Thoracic aorta (tissue), 2 donors: ENCODE measurements at places on chromosomes 2 and 18.

DNA sequence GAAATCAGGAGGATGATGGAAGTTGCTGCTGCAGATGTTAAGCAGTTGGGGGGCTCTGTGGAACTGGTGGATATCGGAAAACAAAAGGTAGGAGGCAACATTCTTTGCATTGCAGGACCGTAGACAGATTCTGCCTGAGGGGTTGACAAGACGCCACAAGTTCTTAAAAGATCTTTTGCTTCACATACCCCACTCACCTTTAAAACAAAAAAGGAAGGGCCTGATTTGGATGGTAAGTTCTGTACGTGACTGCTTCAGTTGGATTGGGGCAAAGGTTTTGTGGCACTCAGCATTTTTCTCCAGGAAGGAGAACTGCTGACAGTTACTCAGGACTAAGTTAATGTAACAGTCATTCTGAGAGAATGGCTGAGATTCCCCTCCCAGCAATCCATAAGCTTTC, 5.2 kb downstream of the CNDP2 start:
- no peak for DNase-seq

DNA sequence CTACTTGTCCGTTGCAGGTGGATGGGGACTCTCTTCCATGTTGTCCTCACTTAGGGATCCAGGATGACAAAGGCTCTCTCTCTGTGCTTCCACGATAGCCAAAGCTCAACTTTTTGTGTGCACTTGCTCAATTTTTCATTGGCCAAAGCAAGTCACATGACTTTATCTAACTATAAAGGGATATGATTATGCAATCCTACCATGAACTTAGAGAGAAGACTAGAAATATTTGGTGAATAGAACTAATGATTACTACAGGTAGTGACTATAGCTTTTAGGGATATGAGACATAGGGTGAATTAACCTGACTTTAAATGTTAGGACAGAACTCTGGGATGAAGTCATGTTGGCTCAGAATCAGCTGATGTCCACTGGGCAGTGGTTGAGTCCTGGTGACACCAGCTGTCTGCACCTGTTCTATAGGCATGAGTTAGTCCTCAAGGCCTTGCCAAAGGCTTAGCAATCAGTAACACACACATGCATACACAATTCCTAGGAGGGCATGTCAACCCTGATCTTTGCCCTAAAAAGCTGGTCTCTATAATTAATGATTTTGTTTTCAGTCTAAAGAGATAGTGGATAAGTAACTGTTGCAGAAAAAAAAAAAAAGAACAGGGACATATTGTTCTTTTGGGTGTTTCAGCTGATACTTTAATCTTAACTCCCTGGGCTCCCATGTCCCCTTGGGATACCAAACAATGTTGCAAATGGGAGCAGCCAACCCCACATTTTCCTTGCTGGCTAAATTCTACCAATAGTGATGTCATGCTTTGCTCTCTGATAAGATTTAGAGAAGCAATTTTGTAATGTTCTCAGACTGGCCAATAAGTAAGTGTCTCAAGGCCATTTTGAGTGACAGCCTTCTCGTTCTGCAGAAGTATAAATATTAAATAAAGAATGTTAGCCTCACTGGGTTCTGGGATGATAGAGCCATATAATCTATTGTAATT, 12.5 kb upstream of the HK2 start:
- DNase-seq, result no peak

GRCh38 chr2:2683606-2684224, 352.6 kb upstream of the MYT1L start:
- DNase-seq, result no peak

DNA sequence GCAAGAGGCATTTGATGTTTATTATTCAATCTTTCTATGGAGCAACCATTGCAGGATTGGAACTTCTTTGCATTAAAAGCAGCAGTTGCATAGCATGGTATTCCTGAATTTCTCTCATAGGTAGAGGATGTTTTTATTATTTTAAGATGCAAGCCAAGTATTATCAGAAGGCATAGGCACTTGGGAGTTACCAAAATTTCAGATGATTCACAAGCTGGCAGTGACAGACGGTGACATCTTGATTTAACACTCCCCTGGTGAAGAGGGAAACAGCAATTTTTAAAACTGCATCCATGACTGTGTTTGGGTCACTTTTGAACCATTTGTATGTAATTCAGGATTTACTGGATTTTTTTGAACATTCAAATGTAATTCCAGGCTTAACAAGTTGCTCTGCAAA, 654.3 kb downstream of the SLC4A3 start:
- DNase-seq, result no peak

- no peak for DNase-seq
Measured at GRCh38 chr2:1295740-1296139, 117.5 kb upstream of the TPO start.

DNA sequence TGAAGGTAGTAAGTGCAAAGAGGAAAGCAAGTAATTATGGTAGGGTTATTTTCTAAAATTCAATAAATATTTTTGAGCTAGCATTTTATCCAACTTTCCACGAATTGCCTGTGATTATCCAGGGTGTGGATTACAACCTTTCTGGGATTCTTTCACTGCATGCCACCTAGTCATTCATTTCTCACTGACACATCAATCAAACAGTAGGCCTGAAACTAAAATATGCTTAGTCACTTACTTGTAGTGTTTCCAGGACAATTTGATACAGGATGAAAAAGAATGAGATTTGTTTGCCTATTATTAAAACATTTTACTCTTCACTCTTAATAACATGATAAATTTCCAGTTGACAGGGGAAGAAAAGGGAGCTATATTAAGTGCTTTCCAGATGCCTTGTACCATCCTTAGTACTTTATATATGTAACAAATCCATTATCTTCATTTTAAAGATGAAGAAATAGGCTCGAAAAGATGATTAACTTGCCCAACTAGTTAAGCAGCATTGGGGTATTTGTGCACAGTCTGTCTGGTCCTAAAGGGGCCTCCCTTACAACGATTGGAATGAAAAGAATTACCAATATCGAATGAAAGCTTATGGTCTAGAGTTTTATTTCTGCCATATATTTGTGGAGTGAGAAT, 70.4 kb downstream of the KCTD1 start:
- DNase-seq, result no peak

GRCh38 chr2:148130581-148130980, 109.7 kb downstream of the MBD5 start:
- DNase-seq, result no peak

DNA sequence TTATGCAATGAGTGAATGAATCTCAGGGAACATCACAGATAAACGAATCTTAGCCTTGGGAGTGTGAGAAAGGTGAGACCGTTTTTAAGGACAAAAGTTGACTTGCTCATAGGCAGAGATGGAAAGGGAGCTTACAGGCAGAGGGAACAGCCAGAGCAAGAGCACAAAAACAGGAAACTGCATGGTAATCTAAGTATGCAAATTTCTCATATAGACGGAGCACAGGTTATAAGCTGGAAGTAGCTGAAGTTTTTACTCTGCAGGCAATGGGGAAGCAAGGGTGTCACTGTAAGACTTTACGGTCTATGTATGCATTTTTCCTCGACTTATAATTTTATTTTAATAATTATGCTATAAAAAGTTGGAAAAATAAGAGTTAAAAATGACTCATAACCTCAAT, 44.8 kb upstream of the STRN start:
- no peak for DNase-seq

- DNase-seq, result no peak
Measured at GRCh38 chr2:45797451-45798230, 146.2 kb downstream of the PRKCE start.

DNA sequence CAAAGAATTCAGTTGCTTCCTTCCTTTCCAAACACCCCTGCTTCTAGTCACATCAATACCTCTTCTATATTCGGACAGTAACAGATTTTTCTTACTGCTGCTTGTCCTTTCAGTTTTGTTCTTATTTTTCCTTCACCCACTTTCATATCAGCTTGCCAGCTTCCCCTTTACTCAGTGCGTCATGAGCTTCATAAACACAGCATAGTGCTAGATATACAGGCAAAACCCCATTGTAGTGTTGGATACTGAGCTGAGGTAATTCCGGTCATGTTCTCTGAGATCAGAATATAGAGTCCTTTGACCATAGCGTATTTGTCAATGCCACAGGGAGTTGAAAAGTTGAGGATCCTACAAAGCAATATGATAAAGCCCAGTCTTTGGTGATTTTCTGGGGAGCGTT, 2.4 kb downstream of the FARP2 start:
- no peak for DNase-seq

- no peak for DNase-seq
Measured at GRCh38 chr2:42935692-42936671, 143.6 kb upstream of the HAAO start.

DNA sequence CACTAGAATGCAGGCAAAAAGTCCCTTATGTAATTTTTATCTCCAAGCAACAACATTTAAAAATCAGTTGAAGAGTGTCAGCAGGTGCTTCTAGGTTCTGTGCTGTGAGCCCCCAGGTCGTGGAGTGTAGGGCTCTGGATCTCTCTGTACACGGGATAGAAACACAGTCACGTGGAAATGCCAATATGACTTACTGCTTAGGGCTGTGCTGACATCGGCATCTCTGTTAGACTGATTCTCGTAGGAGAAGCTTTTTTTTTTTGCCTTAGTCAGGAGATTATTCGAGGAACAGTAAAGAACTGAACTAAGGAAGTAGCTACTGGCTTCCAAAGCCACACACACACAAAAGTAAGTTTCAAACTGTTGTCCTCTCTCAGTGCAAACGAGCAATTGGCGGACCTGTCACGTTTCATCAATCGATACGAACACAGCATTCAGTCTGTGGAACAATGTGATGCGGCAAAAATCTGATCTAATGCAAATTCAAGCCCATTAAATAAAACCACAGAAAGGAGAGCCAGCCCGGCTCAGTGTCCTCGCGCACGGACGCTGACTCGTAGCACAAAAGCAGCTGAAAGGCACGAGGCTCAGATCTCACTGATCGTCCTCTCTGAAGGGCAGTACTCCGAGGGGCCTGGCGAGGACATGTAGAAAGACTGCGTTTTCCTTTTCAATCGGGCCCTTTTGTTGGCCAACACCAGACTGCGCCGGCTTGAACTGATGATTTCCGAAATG, 41.5 kb downstream of the PRELID3A start:
- DNase-seq, result no peak

DNA sequence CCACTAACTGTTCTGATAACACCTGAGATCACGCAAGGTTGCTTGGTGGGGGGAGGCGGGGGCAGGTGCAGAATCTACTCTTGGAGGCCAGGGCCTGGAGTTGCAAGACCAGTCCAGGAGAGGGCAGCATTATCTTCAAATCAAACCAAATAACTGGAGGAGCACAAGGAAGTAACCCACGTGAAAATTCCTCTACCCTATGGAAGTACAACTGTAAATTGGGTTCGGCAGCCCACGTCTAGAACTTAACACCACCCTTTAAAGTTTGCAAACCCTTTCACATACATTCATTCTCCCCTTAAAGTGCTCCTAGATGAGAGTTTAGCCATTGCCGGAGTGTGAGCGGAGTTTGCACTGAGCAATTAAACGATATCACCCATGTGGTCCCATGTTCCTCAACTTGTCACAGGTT, 19.6 kb upstream of the CXCR1 start:
- no peak for DNase-seq
